Stimulated activated CD4-positive, alpha-beta T cell treated with anti-CD3 and anti-CD28 coated beads, Interleukin-4, amount 100 ng/mL, for 48 hours (primary cell): ENCODE measurements at places on chromosomes 11 and 22.

- no peak for DNase-seq
Measured at GRCh38 chr11:46178513-46178912, 57.3 kb upstream of the PHF21A start.

GRCh38 chr11:3824714-3825472 lies 15.9 kb downstream of the RHOG start:
- peak; percentile 78 for DNase-seq

- no peak for DNase-seq
Measured at GRCh38 chr11:78292109-78292803, 103.5 kb downstream of the USP35 start.

DNA sequence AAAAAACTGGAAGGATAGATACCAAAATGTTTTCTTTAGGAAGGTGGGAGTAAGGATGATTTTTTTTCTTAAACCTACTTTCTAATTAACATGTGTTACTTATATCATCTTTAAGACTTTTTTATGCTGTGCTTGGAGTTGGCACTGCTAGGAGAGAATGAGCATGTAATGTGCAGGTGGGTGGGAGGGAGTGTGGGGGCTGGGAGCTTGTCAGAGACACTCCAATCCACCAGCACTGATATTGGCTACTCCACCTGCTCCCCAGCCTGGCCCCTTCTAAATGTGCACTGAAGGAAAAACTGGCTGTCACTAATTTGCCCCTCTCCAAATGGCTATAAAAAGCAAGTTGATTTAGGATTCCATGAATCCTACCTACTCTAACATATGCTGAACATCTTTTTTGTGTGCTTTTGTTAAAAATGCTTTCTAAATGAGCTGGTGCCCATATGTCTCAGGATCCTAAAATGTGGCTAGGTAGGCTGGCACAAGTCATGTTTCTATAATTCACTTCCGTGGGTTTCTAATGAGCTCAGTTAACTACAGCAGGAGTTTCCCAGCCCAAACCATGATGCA lies 44.3 kb upstream of the BMAL1 start:
- no peak for DNase-seq

GRCh38 chr11:2662024-2662312 lies 37.8 kb downstream of the KCNQ1OT1 start:
- no peak for DNase-seq

- no peak for DNase-seq
Measured at GRCh38 chr22:41231369-41231768, 9.4 kb downstream of the CHADL start.

- DNase-seq = no peak
Measured at GRCh38 chr22:27840436-27840835, 38.9 kb upstream of the MN1 start.

- DNase-seq = no peak
Measured at GRCh38 chr11:111596319-111596718, 5.9 kb upstream of the SIK2 start.

DNA sequence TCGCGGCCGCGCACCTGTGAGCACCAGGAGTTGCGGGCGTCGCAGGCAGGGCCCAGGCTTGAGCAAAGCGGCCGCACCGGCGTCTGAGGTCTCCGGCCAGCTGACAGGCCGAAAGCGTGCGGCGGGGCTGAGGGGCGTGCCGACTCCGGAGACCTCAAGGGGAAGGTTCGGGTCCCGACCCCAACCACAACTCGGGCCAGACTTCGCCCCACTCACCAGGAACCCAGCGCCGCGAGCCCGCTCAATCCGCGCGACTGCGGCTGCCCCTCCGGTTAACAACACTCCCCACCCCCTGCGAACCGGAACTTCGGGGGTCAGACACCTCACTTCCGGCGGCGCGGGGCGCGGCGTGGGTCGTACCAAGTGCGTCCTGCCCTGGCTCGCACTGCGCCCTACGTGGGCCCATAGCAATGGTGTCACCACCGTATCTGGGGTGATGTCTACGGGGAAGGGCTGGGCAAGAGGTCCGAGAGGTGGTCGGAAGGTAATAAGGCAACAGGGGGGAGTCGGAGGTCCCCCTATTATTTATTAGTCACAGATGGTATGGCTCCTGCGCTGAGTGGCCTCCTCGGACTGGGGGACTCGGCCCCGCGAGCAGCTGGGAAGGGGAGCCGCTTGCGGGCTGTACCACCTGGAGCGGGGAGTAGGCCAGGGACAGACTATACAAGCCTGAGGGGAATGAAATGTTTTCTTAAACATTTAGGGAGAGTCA lies at the start of gene SYVN1:
Gene SYVN1 (minus strand): TSS at position 280 of the 712 bp plus-strand sequence. CDS start 918 bp downstream, outside the sequence.
- peak; percentile 90 for DNase-seq

DNA sequence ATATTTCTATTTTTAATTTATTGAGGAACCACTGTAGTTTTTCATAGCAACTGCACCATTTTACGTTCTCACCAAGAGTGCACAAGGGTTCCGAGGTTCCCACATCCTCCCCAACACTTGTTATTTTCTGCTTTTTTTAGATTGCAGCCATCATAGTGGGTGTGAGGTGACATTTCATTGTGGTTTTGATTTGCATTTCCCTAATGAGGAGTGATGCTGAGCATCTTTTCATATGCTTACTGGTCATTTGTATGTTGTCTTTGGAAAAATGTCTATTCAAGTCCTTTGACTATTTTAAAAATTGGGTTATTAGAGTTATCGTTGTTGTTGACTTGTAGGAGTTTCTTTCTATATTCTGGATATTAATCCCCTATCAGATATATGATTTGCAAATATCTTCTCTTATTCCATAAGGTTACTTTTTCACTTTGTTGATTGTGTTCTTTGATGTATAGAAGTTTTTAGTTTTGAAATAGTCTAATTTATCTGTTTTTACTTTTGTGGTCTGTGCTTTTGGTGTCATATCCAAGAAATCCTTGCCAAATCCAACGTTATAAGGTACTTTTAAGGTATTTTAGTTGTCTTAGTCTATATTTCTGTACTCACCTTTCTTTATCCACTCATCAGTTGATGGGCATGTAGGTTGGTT lies 9.0 kb downstream of the NEAT1 start:
- no peak for DNase-seq

- DNase-seq = no peak
Measured at GRCh38 chr11:1298695-1299492, 10.5 kb downstream of the TOLLIP start.

DNA sequence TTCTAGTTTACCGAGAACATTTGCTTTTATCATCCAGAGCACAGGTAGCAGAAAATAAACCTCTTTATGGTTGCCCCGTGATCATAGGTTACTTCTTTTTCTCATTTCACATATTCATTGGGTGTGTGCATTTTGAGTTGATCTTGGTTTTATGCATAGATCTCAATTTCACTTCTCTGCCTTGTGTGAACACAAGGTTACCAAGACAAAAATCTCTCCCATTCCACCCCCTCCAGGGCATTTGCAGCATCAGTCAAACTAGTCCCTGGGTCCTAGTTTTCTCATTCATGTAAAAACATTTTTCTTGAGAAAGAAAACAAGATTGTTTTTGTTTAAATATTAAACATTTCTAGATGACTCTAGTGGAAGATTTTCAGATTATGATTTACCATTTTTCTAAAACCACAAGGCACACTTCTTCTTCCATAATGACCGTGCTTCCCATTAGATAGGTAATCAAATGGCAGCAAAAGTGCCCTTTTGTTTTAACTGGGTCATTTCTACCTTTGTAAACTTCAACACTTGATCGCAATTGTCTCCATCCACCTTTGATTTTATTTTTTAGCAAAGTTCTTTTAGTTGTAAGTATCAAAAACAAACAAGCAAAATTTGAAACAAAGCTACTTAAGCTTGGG lies 526.6 kb upstream of the CADM1 start:
- DNase-seq = no peak

- DNase-seq = no peak
Measured at GRCh38 chr11:112615238-112615637, 346.0 kb upstream of the NCAM1 start.

- no peak for DNase-seq
Measured at GRCh38 chr11:130469181-130469580, 20.7 kb downstream of the ADAMTS15 start.

- DNase-seq = no peak
Measured at GRCh38 chr22:44586999-44587736, 89.1 kb upstream of the RTL6 start.

GRCh38 chr11:81331611-81332235 lies 1401.9 kb downstream of the FAM181B start:
- DNase-seq = no peak

DNA sequence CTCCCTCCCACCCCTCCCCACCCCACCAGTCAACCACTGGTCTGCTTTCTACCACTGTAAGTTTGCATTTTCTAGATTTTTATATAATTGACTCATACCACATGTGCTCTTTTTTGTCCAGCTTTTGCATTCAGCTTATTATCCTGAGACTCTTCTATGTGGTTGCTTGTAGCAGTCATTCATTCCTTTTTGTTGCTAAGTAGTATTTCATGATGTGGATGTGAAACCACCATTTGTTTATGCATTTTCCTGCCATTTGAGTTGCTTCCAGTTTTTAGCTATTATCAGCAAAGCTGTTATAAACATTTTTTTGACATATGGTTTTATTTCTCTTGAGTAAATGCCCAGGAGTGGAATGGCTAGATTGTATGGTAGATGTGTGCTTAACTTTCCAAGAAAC lies 77.0 kb upstream of the FGF3 start:
- no peak for DNase-seq
